ENCODE measurements at places on chromosomes 12 and 14.
A peak's percentile ranks its signal among the peaks of the same experiment; 100 is the strongest.

DNA sequence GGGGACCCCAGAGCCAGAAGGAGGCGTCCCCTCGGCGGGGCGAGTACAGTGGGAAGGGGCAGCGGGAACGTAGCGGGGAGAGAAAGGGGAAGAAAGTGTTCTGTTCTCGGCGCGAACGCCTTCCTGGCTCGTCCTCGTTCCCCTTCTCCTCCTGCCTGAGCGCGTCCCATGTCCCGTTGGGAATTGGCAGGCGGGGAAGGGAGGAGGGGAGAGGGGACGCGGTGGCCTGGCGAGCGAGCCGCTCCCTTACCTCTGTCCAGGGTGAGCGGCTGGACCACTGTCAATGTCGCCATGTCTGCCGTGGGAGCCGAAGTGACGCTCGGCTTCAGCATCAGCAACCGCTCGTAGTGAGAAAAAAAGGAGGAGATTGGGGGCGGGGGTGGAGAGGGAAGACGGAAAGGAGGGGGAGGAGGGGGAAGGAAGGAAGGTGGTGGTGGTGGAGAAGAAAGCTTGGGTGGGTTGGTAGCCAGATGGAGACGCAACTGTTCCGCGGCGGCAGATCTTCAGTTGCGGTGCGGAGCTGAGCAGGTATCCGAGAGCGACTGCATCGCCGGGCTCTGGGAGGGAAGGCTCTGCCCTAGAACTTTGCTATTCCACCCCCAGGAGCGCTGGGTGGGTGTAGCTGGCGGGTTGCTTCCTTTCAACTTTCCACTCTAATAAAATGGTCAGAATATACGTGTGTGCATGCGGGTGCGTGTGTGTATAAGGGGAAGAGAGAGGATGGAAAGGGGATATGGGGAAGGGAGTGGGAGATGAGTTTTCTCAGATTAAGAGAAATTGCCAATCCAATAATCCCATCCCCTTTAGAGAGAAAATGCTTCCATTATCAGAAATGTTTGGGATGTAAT, at the start of gene LIN7A:
Gene LIN7A (minus strand): TSS at position 544 of the 848 bp plus-strand sequence. CDS start 212 bp downstream, at position 332.
- DNase-seq, result peak; percentile 26

DNA sequence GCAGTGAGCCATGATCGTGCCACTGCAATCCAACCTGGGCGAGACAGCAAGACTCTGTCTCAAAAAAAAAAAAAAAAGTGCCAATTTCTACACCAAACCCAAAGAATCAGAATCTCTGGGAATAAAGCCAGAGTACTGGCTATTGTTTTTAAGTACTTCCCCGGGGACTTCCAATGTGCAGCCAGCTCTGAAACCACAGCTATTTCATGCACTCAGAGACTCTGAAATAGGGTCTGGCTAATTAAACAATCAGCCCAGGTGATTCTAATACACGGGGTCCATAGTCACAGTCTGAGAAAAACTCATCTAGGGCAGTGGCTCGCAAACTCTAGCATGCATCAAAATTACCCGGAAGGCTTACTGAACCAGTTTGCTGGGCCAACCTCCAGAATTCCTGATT, 56.3 kb downstream of the SIX6 start:
- DNase-seq, result no peak

DNA sequence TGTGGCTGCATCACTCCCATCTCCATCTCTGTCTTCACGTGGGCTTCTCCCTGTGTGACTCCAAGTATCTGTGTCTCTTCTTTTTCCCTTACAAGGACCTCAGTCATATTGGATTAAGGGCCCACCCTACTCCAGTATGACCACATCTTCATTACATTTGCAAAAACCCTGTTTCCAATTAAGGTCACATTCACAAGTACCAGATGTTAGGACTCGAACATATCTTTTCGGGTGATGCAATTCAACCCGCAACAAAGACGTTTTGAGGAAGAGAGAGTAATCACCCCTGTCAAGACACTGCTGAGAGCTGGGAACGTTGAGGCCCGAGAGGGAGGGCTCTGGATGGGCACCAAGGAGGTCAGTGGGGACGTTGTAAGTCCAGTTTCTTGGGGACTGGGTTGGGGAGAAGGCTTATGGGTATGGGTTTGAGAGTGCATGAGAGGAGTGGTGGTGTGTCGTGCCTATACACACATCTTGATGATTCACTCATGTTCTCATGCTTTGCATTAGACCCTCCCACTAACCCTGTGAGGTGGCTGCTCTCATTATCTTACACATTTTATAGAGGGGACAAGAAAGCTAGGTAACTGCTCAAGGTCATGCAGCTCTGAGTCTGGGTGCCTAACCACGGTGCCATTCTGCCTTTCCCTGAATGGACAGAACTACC, 12.1 kb upstream of the IFI27 start:
- DNase-seq, result no peak

GRCh38 chr14:57611555-57612075, 118.0 kb upstream of the CCDC198 start:
- DNase-seq, result no peak

GRCh38 chr12:13039328-13039956, 4.7 kb upstream of the FAM234B start:
- no peak for DNase-seq

- no peak for DNase-seq
Observed at GRCh38 chr12:57157588-57158173, 10.3 kb upstream of the LRP1-AS start.

- DNase-seq, result peak; percentile 6
Observed at GRCh38 chr14:78902010-78902623, 731.9 kb downstream of the NRXN3 start.

DNA sequence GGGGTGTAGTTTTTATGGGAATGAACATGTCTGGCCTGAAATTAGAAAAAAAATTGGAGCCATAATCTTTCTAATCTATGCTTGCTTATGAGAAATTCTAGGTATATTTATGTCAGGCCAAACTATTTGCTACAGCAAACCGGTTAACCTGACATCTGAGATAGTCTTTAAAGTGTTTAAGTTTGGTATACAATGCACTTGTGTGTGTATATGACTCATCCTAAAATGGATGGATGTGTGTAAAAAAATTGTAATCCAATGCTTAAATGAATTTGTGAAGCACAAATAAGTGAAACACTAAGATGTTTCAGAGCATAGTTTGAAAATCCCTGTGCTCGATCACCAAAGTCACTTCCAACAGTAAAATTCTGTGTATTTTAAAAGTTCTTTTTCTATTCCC, 6.7 kb downstream of the CNOT2 start:
- DNase-seq, result no peak

GRCh38 chr14:92649934-92650545, 98.4 kb downstream of the LGMN start:
- no peak for DNase-seq

GRCh38 chr12:89933911-89934310, 225.3 kb upstream of the ATP2B1 start:
- DNase-seq, result no peak

- DNase-seq, result no peak
Observed at GRCh38 chr14:59185676-59186075, 2.8 kb upstream of the DAAM1 start.

GRCh38 chr12:2759733-2760132, 35.0 kb upstream of the FKBP4 start:
- DNase-seq, result no peak

GRCh38 chr14:95877633-95878032, 1.0 kb downstream of the TUNAR start:
- no peak for DNase-seq

DNA sequence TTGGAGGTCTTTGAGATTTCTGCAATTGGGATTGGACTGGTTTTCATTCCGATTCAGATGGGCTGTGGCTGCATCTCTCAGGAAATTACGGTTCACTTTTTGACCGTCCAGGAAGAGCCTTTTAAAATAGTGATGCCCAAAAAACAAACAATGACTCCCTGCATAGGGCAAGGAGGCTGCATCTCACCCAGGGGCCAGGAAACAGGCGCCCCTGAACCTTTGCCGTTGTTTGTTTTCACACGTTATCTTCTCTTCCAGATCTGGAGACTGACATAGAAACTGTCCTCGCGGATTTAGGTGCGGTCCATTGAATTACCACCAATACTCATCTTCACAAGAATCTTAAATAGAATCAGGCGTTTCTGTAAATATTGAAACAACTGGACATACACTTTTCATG, 66.0 kb downstream of the FLRT2 start:
- DNase-seq, result no peak

- DNase-seq, result peak; percentile 78
Observed at GRCh38 chr12:124411281-124411878, 116.5 kb downstream of the RFLNA start.

GRCh38 chr14:61661471-61662400, 33.6 kb upstream of the HIF1A start:
- DNase-seq, result no peak

- no peak for DNase-seq
Observed at GRCh38 chr12:75747572-75748021, 236.2 kb upstream of the KRR1 start.

DNA sequence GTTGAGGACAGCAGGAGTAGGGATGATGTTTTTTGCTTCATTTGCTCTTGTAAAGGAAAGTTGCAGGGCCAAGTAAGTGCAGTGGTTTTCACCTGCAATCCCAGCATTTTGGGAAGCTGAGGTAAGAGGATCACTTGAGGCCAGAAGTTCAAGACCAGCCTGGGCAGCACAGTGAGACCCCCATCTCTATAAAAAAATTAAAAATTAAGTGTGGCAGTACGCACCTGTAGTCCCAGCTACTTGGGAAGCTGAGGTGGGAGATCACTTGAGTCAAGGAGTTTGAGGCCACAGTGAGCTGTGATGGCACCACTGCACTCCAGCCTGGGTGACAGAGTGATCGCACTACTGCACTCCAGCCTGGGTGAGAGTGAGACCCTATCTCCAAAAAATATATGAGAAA, 10.8 kb downstream of the DPF3 start:
- no peak for DNase-seq

All from HTR-8/SVneo (cell line).